Suppressor macrophage (primary cell): ENCODE measurements at places on chromosomes 2 and 18.

DNA sequence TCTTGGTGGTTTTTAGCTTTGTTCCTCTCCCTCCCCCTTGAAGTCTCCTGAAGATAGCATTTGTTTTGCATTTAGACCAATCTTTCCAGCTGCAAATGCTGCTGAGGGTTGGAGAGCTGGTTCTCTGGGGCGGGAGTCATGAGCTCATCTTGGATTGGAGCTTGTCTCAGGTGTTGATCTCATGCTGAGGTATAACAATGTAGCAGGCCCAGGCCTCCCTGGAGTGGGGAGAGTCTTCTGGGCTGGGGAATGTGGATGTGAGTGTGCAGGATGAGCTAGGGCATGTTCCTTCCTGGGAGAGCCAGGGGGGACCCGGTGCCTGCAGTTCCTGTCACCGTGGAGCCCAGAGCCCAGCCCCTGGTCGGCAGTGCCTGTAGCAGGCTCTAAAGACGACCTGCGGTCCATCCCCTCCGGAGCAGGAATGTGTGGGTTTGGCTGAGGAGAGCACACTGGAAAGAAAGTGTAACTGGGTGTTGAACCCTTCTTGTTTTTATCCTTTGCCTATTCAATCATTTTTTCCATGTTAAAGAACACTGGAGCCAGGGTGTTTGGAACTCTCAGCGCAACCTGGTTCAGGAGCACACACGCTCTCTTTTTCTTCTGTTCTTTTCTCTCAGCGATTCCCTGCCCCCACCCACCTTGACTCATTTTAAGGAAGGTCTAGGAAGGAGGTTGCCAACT, 2.7 kb downstream of the ZNF532 start:
- no peak for DNase-seq

DNA sequence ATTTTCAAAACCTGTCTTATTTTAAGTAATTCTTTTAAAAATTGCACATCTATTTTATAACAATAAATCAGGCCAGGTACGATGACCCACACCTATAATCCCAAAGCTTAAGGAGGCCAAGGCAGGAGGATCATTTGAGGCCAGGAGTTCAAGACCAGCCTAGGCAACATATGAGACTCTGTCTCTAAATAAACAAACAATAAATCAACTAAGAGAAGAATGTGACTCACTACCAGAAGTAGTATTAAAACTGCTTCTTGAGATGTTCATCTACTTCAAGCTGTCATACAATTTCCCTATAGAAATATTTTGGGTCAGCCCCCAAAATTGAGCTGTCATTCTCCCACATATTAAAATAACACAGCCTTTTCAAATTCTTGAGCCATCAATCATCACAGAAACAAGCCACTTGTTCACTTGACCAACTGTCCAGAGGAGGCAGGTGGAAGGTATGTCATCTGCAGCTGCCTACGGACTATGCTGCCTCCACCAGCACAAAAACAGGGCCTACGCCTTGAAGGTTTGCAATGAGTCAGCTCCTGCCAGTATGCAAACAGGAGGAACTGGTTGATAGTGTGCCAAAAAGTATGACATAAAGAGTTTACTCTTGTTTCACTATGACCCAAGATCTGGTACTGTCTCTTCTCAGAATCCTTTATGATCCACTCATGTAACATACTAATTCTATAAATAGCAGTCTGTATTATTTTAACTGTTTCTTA, 33.6 kb downstream of the KIDINS220 start:
- DNase-seq, result peak; percentile 21

DNA sequence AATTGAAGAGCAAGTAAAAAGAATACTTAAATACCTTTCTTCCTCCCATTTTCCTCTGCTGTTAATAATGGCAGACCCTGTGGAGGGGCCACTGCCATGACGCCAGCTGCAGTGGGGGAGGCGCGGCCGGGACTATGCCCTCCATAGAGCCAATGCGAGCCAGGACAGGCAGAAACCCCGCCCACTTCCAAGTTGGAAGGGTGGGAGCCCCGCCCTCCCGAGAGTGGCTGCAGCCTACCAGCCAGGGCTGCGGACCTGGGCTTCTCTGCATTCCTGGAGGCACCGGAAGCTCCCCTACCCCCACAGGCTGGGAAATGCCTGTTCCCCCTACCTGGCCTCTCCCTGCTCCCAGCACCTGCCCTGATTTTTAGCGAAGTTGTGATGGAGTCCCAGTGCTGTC, 439.4 kb upstream of the CDH19 start:
- DNase-seq, result no peak

DNA sequence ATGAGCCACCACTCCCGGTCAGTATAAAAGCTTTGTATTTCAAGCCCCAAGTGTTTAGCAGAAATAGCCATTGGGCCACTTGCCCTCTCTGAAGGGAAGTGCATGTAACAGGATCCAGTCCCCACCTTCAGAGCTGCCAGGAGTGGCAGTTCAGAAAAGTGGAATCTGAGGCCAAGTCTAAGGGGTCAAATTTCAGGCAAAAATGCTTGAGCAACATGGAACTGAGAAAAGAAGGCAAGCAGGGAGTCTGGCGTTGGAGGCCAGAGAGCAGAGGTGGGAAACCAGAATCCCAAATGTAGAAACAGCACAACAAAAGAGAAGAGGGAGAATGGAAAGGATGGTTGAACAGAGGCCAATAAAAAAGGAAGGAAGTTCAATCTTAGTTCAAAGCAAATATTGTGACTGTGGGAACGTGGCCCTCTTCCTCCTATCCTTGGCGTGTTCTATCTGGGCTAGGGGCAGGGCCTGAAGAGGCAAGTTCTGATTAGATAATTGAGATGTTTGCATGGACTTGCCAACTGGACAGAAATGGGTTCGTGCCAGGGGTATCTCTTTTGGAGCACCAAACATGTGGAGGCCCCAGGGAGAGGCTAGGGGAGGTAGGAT, 102.2 kb downstream of the AP1S3 start:
- DNase-seq, result no peak

GRCh38 chr18:35810520-35810919, 162.0 kb upstream of the RMP24 start:
- peak; percentile 37 for DNase-seq

- DNase-seq, result no peak
Observed at GRCh38 chr2:102028470-102028869, 36.7 kb downstream of the IL1R2 start.

- no peak for DNase-seq
Observed at GRCh38 chr2:64792995-64793639, 139.4 kb upstream of the SERTAD2 start.

GRCh38 chr18:23213200-23213599, 77.9 kb downstream of the CABLES1 start:
- DNase-seq, result no peak

- DNase-seq, result peak; percentile 2
Observed at GRCh38 chr2:136495636-136496035, 269.7 kb upstream of the THSD7B start.

- DNase-seq, result no peak
Observed at GRCh38 chr18:7414459-7414858, 152.7 kb upstream of the PTPRM start.

- DNase-seq, result peak; percentile 6
Observed at GRCh38 chr18:36672437-36673344, 156.1 kb downstream of the TPGS2 start.

GRCh38 chr2:195505701-195506100, 151.3 kb upstream of the SLC39A10 start:
- no peak for DNase-seq

DNA sequence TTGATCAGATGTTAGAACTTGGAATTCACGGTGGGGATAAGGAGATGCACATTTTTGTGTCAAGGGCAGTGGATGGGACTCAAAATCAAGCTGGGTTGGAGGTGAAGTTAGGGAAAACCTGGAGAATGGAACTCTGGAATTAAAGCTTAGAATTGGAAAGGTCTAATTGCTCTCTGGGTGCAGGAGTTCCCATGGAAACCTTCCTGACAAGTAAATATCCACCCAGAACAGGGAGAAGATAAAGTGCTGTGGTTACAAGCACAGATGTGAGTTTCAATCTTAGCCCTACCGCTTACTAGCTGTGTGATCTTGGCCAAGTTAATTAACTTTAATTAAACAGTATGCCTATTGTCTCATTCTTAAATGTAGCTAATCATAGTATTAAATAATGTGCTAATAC, 71.3 kb upstream of the TCF7L1 start:
- no peak for DNase-seq

DNA sequence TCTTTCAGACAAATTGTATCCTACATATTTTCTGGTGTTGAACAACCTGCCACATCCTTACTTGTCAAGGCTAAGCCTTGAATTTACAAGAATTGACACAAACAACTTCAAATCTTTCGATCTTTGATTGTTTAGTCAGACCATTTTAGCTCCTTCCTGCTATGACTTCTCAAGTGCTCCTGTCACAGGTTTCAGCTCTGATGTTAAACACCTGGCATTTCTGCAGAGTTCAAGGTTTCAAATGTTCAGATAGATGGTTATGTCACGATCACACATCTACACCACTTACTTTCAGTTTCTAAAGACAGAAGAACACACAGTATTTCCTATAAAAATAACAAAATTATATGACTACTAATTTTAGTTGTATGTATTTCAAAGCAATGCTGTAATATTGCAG, 84.0 kb downstream of the RND3 start:
- no peak for DNase-seq

DNA sequence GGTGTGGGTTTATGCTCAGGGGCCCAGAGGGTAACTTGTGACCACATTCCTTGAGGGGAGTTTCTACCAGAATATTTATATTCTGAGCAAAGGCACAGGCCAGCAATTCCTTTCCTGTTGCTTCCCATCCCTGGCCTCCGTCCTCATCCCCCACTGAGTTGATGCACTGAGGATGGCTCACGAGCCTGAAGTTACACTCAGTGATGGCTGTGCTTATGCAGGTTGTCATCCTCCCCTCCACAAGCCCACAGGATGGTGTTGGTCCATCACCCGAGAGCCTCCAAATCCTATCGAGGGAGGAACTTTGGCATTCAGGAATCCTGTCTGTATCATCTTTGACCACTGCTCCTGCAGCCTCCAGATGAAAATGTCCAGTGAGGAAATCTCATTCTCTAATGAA, 28.4 kb upstream of the FHOD3 start:
- DNase-seq, result no peak

DNA sequence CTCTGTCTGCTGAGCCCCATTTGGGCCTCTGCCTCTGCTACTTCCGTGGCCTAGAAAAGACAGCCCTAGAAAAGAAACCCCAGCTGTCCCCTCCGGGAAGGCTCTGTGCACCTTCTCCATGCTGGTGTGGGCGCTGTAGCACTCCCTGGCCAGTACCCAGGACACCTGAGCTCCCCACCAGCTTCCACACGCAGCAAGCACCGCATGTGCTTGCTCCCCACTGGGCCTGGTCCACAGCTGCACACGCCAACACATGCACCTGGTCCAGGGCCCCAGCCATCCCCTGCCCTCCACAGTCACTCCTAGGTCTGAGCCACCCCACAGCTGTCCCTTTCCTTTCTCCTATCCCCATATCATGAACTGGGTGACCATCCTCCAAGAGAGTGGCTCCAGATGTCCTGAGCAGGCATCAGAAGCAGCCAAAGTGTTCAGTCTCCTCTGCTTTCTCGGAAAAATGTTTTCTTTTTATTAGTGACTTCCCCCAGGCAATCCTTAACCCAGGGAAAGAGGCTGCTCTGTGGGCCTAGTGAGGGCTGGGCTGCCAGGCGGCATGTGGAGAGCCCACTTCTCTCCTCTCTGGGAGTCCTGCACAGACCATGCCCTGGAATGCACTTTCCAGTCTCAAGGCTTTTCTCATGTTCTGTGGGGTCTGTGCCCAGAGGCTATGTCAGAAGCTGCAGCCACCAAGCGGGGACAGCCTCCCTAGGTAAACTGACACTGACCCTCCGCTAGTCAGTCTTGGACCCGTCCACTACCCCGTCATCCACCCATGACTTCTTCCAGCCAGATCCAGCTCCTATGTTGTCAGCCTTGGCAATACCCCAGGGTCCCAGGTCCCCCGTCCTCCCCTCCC, 133.7 kb downstream of the KLHL29 start:
- DNase-seq, result no peak

DNA sequence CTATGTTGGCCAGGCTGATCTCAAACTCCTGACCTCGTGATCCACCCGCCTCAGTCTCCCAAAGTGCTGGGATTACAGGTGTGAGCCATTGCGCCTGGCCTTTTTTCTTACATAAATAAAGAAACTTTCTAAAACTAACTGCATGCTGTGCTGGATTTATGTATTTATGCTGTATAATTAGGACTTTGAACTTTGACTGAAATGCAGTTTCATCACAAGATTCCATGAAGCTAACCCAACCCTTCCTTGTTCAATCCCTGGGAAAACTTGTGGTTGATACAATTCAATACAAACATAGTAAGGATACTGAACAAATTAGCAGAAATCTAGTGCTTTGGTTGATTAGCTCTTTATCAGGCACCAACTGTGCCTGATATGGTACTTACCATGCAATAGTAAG, 20.9 kb upstream of the SLC35F5 start:
- DNase-seq, result no peak

DNA sequence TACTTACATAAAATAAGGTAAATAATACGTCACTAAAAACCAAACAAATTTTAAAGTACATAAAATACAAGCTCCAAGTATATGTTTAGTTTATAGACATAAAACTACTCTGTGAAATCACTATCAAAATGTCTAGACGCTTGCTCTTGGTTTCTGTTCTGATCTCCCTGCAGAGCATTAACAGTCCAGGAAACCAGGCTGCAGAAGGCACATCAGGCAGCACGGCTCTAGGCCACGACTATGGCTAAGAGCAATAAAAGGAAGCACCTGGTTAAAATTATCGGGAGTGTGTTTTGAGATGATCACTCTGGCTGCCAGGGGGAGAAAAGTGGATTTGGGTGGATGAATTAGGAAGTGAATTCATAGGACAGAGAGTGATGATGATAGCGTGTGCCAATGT, 196.0 kb upstream of the SPHKAP start:
- DNase-seq, result no peak

DNA sequence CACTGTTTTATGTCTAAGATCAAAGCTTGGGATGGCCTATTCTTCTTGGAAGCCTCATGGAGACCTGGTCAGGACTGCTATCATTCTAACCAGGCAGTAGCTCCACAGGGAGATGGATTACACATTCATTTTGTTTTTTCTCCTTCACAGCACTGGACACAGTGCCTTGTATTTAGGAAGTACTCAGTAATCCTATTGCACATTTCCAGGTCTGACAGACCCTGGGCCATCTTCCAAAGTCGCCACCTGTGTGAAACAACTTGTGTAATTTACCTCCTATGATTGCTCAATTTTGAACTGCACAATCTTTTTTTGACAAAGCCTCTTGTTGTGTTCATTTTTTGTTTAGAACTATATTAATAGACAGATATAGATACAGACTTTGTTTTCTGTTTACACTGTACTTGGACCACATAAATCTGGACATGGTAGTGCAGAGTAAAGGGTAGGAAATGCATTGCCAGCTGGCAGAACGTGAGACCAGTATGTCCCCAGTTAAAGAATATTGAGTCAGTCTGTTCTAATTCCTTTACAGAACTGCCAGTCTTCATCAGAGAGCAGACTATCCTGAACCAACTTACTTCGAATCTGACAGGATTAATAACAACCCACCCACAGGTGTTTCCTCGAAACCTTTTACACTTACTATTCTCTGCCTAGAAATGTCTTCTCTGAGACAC, 277.8 kb upstream of the CYRIA start:
- DNase-seq, result no peak

- DNase-seq, result no peak
Observed at GRCh38 chr2:223735659-223736244, 101.6 kb downstream of the AP1S3 start.
